ENCODE measurements at places on chromosomes 3 and 15. TPM values are rescaled to one million over a fixed set of nuclear protein-coding genes. Genes with fewer than 3 reads are reported as not detected.

The SLC15A2 gene
- not detected for total RNA-seq

The FGD5 gene
- total RNA-seq: 5.3 TPM

The ACVR2B gene
- total RNA-seq: 1.1 TPM

The RASL12 gene
- 6.6 TPM for total RNA-seq

The GRAMD2A gene
- total RNA-seq: under 0.01 TPM

The PTPRG gene
- total RNA-seq: 96.6 TPM

The BHLHE40 gene
- 43.4 TPM for total RNA-seq

The TM2D3 gene
- total RNA-seq: 25.0 TPM

The CSTA gene
- total RNA-seq: 3.3 TPM

The TM6SF1 gene
- 0.20 TPM for total RNA-seq

The TRAT1 gene
- total RNA-seq: not detected

The CLDN16 gene
- not detected for total RNA-seq

The CAV3 gene
- not detected for total RNA-seq

The WDR49 gene
- 0.20 TPM for total RNA-seq

The GPR149 gene
- not detected for total RNA-seq

The ZNF621 gene
- total RNA-seq: 13.9 TPM

The LDHAL6B gene
- not detected for total RNA-seq

The CFAP92 gene
- 0.37 TPM for total RNA-seq

The DLG1 gene
- total RNA-seq: 41.6 TPM

The ANKUB1 gene
- not detected for total RNA-seq

The AMIGO3 gene
- 1.2 TPM for total RNA-seq
